GOT3 (cell line): ENCODE measurements at places on chromosomes 2 and 18.

DNA sequence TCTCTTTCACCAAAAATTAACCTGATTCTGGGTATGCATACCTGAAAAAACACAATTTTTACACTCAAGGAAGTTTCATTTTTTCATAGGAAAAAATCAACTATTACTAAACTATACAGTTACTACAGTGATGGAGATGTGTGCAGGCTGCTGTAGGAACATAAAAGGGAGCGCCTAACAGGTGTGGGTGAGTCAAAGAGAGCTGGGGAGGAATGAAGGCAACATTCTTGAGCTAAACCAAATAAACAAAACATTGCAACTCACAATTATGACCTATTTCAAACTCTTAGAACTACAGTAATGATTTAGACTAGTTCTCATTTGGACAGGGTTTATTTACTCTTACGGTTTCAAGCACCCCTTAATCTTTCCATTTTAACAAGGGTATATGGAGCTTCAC, 13.4 kb upstream of the CLASP1 start:
- DNase-seq = no peak

- DNase-seq = no peak
These were observed 239.5 kb downstream of the CNTNAP5 start for GRCh38 chr2:124264551-124265091.

DNA sequence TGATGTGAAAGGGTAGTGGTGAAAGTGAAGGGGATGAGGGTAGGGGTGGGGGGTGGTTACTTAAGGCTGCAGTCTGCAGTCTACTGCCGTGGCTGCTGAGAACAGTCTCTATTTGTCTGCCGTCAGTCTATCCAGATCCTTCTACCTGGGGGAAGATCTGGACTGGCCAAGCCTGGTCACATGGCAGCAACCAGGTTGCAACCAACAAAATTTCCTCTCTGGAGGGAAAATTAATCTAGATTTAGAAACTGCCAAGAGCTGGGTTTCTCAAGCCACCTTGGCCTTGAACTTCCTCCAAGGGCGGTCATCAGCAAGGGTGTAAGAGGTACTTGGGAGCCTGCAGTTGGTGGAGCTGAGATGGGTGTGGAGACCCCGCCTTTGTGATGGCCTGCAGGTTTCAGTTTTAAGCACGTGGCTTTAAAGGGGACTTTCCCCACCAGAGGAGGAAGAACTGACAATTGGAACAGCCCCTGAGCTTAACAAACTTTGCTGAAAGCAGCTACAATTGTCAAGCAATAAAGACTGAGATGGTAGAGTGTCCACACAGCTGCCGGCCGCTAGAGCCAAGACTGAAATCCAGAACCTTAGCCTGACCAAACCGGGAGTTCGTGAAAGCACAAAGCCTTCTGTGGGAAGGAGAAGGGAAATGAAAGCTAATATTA, 31.4 kb upstream of the KCMF1 start:
- no peak for DNase-seq

GRCh38 chr18:38576349-38576748, 1010.8 kb upstream of the CELF4 start:
- DNase-seq = no peak

DNA sequence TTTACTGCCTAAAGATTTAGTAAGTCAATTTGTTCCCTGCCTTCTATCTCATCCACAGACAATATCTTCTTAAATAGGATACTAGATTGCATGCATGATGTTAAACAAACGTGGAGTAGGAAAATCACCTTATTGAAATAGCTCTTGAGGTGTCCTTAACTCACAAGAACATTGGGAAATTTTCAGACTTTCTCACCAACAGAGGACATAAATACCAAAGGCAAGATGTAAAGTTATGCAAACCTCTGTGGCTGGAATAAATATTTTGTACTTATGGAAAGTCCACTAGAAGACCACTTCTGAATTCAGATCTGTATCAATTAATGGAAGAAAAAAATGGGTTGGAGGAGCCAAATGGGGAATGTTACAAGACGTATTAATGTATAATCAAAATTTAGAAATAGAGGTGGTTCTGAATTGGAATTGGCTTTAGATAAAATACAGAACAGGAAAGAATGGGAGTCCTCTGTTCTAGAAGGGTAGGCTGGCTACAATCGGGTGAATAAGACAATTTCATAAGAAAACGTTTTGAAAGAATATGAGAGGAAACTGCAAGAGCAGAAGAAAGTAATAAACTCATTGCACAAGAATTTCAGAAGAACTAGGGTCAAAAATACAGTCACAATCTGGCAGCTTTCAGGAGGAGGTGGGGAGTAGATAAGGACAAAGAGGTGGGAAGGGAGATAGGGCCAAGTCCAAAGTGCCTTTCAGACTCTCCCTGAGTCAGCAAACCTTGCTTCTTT, 69.3 kb upstream of the FN1 start:
- DNase-seq = no peak

DNA sequence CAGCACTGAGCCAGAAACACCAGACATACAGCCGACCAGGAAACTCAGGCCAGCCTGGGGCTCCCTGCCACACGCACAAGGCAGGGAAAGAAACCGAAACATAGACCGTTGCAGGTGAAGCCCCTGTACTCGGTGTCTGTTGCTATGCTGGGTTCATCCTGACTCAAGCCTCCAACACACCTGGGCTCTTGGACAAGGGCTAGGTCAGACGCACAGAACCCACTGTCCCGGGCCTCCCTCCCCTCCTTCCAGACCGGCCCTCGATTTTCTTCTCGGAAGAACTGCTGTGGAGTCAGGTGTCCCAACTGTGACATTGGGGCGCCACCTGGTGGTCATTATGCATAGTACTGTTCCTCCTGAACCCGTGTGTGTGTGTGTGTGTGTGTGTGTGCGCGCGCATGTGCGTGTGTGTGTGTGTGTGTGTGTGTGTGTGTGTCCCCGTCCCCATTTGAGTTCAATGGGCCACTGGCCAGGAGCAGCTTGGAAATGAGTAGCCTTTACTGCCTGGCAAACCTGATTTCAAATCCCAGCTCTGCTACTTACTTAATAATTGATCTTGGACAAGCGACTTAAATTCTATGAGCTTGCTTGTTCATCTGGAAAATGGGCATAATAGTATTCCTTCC, 55.4 kb upstream of the GLI2 start:
- peak; percentile 22 for DNase-seq

DNA sequence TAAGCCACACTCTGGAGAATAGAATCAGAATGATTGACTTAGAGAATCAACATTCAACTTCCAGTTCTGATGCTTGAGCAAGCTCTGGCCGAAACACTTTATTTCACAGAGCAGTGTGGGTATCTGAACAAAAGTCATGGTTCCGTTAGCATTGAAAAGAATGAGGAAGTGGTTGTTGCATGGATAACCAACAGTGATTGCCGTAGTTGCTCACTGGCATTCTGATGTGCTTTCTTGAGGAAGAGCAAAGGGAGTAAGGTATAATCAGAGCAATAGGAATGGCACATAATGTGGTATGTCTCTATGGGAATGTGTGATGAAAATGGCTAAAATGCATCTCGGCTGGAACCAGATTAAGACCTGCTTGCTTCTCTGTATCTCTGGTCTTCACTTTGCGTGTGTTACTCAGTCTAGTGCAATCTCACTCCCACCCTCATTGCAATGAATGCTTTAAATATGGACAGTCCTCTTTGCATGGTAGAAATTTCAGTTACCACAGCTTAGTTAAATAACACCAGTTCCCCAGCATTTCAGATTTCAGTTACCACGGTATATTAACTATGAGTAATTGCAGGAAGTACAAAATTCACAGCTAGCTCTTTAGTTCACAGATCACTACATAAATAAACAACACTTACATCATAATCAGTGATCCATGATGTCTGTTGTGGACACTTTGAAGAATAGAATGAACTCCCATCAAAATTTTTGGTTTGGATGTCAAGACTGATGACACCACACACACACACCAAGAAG, 7.8 kb upstream of the RAB12 start:
- no peak for DNase-seq

- no peak for DNase-seq
These were observed 195.9 kb upstream of the ZNF804A start for GRCh38 chr2:184402381-184402780.

- no peak for DNase-seq
These were observed 15.4 kb upstream of the FARP2 start for GRCh38 chr2:241340631-241341163.

DNA sequence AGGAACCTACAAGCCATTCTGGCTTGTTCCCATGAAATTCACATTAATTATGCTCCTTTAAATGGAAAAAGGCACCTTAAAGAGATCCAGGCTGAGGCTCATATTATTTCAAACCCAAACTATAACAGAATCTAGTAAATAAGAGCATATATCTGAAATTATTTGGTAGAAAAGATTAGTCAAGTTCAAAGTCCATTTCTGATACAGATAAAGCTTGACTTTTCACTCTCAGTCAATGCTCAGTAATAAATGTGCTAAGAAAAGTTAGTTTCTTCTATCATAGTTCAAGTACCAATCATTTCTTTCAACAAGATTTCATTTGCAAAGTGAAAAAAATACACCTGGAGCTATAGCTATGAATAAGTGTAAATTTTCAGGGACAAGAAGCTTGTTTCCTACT, 61.8 kb upstream of the NARS1 start:
- no peak for DNase-seq

DNA sequence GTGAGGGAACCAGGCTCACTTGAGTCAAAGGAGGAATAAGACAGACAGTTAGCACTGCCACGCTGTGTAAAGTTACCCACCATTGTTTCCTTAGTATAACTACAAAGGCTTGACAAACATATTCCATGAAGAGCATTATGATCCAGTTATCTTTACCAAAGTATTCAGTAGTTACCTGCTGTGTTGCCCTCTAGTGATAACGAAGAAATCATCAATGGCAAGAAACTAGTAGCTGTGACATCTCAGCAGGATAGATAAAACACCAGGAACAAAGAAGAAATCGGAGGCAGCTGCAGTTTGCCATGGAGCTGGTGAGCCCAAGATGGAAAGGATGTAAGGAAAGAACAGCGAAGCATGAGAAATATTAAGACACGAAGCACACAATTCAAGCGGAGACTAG, 215.3 kb upstream of the FSHR start:
- DNase-seq = no peak

GRCh38 chr2:233828546-233829192, 25.7 kb downstream of the HJURP start:
- DNase-seq = no peak

GRCh38 chr2:127098711-127099110, 8.2 kb downstream of the BIN1 start:
- no peak for DNase-seq

GRCh38 chr2:44744961-44745892, 196.3 kb upstream of the SIX3 start:
- no peak for DNase-seq

DNA sequence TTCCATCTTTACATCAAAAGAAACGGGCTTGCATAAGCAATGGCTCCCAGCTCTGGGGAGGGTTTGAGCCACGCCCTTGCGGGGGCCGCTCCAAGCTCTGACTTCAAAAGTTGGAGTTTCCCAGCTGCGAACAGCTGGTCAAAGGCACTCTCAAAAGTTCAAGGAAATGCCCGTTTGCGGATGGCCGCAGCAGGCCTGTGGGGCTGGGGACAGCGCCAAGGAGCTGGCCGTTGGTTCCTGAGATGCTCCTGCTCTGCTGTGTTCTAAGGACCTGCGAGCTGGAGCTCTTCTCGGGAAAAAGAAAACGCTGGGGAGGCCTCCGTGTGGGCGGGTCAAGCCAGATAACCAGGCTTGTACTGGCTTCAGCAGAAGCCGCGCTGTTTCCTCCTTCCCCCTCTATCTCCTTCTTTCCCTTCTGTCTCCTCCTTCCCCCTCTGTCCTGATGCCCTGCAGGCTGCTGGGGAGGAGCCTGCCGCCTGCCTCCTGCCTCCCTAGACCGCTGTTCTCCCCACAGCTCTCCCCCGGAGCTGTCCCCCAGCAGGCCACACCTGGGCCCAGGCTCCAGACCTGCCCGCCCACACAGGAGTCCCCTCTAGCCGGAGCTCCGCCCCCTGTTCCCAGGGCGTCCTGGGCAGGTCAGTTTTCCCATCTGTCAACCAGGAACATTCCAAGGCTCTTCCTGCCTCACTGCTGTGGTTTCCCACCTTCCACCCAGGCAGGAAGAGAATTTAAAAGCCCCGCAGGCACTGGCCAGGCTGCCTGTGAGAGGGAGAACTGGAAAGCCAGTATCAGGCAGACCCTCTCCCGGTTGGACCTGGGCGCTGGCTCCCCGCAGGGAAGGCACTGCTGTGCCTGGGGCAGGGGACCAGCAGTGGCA, 14.1 kb downstream of the KLF11 start:
- no peak for DNase-seq

GRCh38 chr2:193869564-193869963, 1674.8 kb upstream of the TMEFF2 start:
- DNase-seq = no peak

DNA sequence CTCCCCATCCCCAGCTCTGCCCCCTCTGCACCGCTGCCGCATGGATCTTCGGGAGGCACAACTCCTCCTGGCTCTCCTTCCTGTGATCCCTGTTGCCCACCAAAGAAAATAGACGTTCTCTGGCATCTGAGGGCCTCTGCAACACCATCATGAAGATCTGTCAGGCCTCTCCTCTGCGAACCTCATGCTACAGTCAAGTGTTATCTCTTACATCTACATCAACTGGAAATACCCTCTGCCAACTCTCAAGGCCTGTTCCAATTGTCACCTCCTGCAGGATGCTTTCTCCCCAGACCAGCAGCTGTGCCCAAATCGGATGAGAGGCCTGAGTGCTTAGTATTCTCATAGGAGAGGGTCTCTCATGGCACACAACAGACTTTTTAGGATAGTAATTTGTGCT, 478.4 kb downstream of the BCL11A start:
- no peak for DNase-seq

DNA sequence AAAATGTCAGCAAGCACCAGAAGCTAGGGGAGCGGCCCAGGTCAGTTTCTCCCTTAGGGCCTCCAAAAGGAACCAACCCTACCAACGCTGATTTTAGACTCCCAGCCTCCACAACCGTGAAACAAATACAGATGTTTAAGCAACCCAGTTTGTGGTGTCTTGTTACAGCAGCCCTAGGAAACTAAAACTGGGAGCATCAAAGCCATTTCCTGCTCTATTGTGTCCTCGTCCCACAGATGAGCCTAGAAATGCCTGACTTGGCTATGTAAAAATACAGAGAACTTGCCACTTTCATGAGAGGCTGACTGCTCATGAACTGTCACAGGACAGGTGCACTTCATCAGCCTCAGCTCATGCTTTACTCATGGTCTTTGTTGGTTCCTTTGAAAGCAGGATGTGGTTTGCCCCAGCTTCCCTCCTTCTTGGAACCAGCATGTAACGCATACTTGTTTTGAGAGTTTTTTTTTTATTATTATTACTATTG, 97.6 kb upstream of the SLC39A10 start:
- DNase-seq = no peak

GRCh38 chr2:145116834-145117725, 597.2 kb upstream of the ZEB2 start:
- no peak for DNase-seq
